ENCODE measurements at places on chromosomes 2 and 18.

DNA sequence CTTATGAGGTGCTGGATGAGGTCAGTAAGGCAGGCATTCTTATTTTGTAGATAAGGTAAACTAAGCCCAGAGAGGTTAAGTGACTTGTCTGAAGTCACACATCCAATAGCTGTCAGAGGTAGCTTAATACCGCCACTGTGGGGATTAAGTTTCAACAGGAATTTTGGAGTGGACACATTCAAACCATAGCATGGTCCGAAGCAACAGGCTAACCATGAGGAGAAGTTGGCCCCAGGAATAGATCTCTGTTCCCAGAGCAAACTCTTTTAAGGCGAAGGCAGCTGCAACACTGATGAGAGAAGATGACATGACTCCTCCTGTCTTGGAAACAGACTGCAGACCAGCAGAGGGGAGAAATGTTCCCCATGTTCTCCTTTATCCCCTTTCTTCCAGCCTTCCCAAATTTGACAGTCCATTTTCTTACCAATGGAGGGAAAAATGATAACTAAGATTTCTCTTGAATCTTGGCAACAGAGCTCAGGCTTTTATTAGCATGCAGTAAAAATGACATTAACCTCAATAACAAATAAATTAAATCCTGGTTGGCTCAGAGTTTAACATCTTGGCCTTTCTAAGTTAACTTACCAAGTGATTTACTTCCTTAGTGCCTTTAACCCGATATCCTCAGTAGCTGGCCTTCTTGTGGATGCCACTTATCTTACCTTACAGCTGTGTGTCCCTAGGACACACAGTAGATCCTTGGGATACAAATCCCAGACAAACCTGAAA is 67.9 kb upstream of the STPG4 start:
- DNase-seq, result no peak

DNA sequence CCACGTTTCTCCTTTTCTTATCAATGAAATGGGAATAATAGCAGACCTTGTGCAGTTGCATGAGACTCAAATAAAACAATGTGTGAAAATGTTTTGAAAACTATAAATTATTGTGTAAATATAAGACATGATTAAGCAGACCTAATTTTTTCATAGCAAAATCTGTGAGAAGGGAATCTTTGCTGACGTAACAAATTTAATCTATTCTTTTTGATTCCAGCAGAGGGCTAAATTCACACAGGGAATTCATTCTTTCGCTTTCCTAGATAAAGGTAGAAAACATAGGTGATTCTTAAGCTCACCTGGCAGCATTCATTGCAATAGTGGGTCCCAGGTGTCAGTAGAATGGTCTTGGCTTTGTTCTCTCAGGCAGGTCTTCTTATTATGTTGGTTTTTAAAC is 450.0 kb upstream of the GCFC2 start:
- DNase-seq, result no peak

GRCh38 chr2:121175326-121175725 is 109.7 kb downstream of the TFCP2L1 start:
- DNase-seq, result no peak

DNA sequence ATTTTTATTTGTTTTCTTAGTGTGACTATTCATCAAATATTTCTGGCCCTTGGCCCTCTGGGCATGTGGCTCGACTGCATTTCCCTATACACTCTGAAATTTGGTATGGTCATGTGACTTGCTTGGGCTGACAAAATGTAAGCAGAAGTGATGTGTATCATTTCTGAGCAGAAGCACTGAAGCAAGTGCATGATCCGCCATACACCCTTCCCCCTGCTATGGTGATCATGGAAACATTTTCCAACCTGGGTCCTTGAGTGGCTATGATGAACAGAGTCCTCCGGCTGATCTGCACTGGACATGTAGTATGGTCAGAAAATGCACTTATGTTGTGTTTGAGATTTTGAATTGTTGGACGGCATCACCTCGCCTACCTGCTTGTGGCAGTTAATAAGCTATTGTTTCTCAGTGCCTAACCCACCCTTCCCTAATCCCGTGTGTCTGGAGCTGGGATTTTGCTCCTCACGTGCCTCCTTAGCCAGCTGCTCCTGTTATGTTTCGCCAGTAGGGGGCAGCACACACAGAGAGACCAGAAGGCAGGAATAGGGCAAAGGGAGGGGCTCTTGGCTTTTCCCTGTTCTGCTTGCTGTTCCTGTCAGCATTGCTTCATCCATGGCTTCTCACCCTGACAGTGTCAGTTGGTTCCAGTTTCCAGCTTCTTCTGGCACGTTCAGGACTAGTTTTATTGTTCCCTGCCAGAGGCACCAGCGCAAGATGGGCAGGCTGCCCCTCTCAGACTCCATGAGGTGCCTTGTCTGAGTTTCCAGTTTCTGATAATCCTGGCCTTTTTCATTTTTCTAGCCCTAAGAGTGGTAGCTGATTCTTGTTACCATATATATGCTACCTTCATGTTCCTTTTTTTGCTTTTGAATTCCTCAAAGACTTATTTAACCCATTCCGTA is 207.4 kb downstream of the ARL6IP6 start:
- DNase-seq, result peak; percentile 23

GRCh38 chr18:70036771-70037347 is 89.2 kb upstream of the CD226 start:
- no peak for DNase-seq

GRCh38 chr2:240503375-240503774 is 54.4 kb downstream of the ANKMY1 start:
- no peak for DNase-seq

GRCh38 chr2:78779761-78780160 is 245.7 kb upstream of the REG3G start:
- DNase-seq, result no peak

DNA sequence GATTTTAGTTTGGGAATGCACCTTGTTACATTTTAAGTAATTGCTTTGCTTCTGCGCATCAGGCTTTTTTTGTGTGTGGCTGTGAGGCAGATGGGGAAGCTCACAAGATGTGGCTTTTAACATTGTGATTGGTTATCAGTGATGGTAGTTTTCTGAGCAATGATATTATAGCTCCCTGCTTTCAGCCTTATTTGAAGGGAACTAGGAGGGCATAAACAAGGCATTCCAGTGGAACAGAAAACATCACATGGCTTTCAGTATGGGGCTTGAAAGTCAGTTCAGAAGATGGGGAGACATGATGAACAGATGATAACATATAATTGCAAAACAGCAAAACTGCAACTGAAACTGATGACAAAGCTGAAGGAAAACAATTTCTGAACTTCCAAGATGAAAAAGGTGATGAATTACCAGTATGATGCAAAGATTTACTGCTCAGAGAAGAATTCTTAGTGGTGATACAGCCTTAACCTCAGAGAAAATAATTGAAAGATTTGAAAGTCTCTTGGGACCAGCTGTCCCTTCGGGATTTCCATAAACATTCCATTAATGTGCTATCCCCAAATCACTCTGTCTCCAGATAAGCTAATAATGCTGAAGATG is 439.7 kb downstream of the RND3 start:
- no peak for DNase-seq

- DNase-seq, result no peak
These were observed 99.0 kb downstream of the EPB41L3 start for GRCh38 chr18:5444847-5445246.

DNA sequence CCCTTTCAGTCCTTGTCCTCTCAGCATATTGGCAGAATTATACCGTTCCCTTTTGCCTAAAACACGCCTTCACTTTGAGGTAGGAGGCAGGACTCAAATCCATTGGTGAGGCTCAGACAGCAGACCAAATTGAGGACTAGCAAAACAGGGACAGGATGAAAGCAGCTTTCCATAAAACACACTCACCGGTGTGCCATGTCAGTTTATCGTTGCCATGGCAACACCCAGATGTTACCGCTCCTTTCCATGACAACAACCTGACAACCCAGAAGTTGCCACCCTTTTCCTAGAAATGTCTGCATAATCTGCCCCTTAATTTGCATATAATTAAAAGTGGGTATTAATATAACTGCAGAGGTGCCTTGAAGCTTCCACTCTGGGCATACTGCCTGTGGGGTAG is 730.4 kb downstream of the METTL4 start:
- no peak for DNase-seq

GRCh38 chr18:49151482-49151881 is 200.7 kb upstream of the SMAD7 start:
- no peak for DNase-seq

GRCh38 chr2:233026198-233026813 is 6.2 kb upstream of the NEU2 start:
- no peak for DNase-seq

GRCh38 chr2:24877646-24878045 is 42.4 kb downstream of the ADCY3 start:
- no peak for DNase-seq

DNA sequence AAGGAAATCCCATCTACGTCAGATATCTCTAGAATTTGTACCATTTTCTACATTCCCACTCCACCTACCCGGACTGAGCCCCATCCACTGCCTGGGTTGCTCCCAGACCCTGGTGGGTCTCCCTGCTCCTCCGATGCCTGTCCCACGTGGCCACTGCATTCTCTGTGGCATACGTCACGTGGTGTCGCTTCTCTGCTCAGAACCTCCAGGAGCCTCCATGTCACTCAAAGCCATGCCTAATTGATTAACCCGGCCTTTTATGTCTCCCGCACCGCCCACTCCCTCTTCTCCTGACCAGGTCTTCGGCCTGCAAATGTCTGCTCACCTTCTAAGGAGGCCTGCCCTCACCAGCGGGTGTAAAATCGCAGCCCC is 176.6 kb downstream of the HDAC4 start:
- no peak for DNase-seq

DNA sequence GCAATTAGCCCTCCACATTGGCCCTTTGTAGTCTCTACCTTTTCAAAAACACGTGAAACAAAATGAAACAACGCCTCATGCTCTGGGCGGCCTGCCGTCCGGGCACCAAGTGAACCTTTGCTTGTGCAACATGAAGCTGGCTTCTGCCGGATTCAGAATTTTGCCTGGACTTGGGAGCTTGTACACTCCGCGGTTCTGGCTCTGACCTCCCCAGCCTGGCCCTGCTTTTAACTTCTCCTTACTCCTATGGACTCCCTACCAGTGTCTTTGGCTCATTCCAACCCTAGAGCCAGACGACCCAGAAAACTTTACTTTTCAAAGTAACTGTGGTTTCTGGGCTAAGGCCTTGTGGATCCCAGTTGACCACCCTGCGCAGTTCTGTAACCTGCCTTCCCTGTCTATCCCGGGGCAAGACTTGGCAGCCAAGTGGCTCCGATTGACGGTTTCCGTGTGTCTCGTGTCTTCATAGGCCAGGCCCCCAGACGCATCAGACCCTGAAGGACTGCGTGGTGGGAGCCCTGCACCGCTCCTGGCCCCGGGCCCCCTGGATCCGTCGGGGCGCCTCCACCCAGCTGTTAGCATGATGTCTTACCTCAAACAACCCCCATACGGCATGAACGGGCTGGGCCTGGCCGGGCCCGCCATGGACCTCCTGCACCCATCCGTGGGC is 1.9 kb downstream of the OTX1 start:
- DNase-seq, result no peak

GRCh38 chr18:55073116-55073515 is 113.9 kb upstream of the CCDC68 start:
- DNase-seq, result no peak

GRCh38 chr2:176158855-176159662 is 2.0 kb downstream of the HOXD3 start:
- DNase-seq, result no peak

- no peak for DNase-seq
These were observed 26.7 kb downstream of the ZEB2 start for GRCh38 chr2:144493027-144493809.

- DNase-seq, result no peak
These were observed 5.7 kb upstream of the CHN1 start for GRCh38 chr2:175010848-175011254.

DNA sequence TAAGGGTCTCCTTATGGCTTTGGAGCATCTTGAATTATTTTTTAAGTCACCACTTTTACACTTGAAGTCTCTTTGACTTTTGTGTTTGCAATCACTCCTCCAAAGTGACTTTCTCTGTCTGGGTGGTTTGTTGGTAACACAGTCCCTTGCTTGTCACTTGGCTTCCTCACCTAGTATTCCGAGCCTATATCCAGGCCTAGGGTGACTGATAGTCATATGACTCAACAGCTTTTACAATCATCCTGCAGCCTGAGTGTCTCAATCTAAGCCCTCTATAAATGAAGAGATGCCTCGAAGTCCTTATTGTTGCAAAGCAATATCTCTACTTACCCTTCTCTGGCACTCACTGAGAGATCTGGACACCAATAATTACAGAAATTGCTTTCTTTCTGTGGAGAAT is 53.9 kb upstream of the SETBP1 start:
- DNase-seq, result no peak

GRCh38 chr18:8455661-8456614 is 153.3 kb upstream of the RAB12 start:
- no peak for DNase-seq

DNA sequence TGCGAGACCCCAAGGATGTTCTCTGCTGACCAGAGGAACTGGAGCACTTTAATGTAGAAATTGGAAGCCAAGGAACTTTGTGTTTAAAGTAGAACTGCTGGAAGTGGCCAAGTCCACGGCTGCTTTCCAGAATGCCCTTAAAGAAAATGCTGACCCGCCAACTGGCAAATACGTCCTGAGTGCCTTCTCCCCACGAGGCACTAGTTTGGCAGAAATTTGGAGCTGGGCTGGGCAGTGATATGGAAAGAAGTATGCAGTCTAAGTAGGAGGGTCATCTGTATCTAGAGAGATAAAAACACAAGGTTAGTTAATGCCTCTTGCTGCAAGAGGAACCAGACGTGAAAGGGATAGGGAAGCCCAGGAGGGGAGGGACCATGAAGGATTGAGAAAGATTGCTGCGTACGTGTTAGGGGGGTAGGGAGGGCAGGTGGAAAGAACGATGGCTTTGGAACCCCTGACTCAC is 59.3 kb upstream of the RFX8 start:
- DNase-seq, result no peak

DNA sequence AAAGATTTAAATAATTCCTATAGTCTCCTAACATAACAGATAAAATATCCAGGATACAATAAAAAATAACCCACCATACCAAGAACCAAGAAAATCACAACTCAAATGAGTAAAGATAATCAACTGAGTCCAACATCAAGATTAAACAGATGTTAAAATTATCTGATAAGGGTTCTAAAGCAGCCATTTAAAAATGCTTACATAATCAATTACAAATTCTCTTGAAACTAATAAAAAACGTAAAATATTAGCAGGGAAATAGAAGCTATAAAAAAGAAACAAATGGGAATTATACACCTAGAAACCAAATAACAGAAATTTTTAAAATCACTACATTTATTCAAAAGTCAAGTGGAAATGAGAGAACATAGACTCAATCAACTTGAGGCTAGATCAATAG is 297.7 kb upstream of the RAB6C start:
- DNase-seq, result no peak

DNA sequence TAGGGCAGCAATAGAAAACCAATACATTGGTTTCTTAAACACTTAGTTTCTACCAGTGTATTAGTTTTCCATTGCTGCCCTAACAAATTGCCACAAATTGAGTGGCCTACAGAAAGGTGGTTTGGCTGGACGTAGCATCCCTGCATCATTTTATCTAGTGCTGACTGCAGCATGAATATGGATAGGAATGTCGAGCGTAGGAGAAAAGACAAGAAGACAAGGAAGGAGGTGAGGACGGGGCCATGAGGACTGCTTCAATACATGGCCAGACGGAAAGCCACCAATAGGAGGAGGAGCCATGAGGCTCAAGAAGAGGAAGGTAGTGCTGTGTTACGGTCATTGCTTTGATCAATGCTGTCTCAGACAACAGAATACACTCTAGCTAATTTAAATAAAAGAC is 154.5 kb upstream of the NDUFV2 start:
- DNase-seq, result no peak

GRCh38 chr2:227450926-227451654 is 20.9 kb upstream of the AGFG1 start:
- no peak for DNase-seq

- DNase-seq, result no peak
These were observed 21.6 kb downstream of the HPCAL1 start for GRCh38 chr2:10324095-10324832.

Data from stimulated activated naive CD8-positive, alpha-beta T cell treated with anti-CD3 and anti-CD28 coated beads, Interleukin-15, amount 100 ng/mL, for 72 hours (primary cell).